ENCODE measurements at places on chromosomes 1 and 21.

- DNase-seq: no peak
Measured at GRCh38 chr1:17612831-17613230, 73.3 kb downstream of the ARHGEF10L start.

GRCh38 chr1:148158341-148159003 is 6.4 kb upstream of the NBPF11 start:
- DNase-seq: no peak

GRCh38 chr1:152487871-152488270 is 22.7 kb upstream of the LCE5A start:
- no peak for DNase-seq

- DNase-seq: no peak
Measured at GRCh38 chr1:219900882-219901281, 27.5 kb downstream of the SLC30A10 start.

GRCh38 chr1:93768380-93768863 is 86.8 kb upstream of the BCAR3 start:
- DNase-seq: no peak

- DNase-seq: no peak
Measured at GRCh38 chr21:37915941-37916309, 332 bp downstream of the KCNJ6 start.

GRCh38 chr21:36854391-36854790 is 112.1 kb downstream of the HLCS start:
- DNase-seq: no peak
